CD8-positive, alpha-beta memory T cell (primary cell): ENCODE measurements at places on chromosomes 7 and 10.
A peak's percentile ranks its signal among the peaks of the same experiment; 100 is the strongest.

- peak; percentile 72 for DNase-seq
Measured at GRCh38 chr10:110009736-110010475, 2.1 kb downstream of the ADD3 start.

- no peak for DNase-seq
Measured at GRCh38 chr10:114326795-114327194, 77.5 kb downstream of the AFAP1L2 start.

DNA sequence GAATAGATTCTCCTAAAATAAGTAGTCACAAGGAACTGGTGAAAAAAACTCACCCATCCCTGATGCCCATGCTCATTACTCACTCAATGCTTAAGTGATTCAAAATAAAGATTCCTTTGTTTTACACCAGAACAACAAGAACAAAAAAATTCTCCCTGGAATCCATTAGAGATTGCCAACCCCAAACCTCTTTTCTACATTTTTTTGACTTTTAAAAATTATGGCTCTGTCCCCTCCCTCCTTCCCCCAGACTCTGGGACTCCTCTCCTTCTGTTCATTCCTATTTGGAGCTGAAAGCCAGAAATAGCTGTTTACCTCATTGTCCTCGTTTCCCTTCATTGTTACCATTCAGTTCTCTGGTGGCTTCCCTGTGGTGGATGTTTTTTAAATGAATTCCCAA lies 63.2 kb upstream of the FHIP2A start:
- DNase-seq: no peak

GRCh38 chr7:44223362-44224079 lies 22.7 kb downstream of the YKT6 start:
- DNase-seq: no peak
